ENCODE measurements at places on chromosomes 1 and 21.

DNA sequence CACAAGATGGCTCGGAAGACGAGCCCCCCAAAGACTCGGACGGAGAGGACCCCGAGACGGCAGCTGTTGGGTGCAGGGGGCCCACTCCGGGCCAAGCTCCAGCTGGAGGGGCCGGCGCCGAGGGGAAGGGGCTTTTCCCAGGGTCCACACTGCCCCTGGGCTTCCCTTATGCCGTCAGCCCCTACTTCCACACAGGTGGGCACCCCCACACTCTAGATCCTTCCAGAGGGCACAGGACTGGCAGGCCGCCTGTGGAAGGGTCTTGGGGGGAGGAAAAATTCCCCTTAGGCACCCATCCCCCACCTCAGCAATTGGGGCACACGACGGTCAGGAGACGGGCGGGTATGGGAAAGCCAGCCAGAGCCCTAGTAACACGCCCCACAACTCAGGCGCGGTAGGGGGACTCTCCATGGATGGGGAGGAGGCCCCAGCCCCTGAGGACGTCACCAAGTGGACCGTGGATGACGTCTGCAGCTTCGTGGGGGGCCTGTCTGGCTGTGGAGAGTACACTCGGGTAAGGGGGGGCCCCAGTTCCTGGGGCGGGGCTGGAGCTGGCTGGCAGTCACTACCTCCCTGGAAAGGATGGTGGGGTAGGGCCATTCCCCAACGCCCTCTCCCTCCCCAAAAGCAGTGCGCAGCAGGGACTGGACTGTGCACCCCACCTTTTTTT is 16.1 kb downstream of the NOC2L start:
- DNase-seq: no peak

DNA sequence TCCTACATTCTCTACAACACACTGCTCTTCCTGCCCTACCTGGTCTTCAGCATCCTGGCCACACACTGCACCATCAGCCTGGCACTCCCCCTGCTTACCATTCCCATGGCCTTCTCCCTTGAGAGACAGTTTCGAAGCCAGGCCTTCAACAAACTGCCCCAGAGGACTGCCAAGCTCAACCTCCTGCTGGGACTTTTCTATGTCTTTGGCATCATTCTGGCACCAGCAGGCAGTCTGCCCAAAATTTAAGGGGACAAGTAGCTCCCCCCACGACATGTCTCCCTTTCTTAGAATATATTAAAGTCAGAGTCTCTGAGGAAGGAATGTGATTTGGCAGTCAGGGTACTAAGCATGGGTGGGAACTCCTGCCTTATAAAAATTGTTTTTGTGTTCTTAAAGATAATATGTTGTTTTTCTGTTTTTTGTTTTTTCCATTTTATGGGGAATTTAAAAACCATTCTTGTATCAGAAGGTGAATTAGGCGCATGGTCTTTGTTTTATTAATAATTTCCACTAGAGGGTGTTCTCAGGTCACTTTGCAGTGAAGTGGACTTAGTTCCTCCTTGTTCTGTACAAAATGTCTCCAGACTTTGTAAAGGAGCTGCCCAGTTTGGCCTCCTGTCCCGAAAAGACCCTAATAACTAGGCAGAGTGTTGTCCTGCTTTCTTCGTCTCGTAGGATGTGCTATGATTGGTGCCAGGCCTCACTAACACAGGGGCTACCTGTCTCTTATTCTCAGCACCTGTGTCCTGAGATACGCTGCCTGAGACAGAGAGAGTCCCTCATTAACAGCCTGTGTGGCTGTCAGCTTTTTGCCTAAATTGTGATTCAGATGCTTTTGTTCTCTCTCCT is 13.1 kb downstream of the UBIAD1 start:
- DNase-seq: peak; percentile 29

DNA sequence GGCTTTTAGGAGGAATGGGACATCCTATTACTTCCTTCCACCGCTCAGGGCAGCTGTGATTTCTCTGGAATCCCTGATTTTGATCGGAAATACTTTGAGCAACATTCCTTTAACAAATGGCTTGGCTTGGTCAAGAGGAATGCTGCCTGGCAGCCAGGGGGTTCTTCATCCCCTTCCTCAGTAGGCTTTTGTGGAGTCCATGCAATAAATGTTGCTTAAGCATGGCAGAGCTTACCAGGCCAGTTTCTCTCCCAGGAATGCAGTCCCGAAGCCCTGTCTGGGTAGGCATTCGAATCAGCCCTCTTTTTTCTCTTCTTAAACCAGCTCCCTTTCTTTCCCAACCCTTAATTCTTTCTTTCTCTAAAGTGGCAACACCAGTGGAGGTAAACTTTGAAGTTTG is 177.1 kb upstream of the KIAA0040 start:
- no peak for DNase-seq

DNA sequence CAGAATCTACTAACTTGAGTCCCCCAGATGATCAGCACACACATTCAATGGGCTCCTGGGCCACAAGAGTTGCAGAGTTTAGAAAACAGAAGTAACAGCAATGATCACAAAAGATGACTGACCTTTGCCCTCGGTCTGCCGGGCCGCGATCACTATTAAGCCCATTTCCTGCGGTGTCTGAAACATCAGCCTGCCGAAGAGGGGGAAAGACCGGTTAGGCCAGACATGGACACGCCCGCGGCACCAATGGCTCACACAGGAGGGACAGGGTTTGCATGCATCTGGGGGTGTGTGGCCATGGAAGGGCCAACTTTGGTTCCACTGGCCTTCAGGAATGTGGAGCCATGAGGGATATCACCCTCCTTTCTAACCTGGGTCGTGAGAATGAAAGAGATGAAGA is 68.2 kb downstream of the SIM2 start:
- DNase-seq: no peak

GRCh38 chr21:25896501-25897056 is 161.8 kb downstream of the GABPA start:
- DNase-seq: no peak

DNA sequence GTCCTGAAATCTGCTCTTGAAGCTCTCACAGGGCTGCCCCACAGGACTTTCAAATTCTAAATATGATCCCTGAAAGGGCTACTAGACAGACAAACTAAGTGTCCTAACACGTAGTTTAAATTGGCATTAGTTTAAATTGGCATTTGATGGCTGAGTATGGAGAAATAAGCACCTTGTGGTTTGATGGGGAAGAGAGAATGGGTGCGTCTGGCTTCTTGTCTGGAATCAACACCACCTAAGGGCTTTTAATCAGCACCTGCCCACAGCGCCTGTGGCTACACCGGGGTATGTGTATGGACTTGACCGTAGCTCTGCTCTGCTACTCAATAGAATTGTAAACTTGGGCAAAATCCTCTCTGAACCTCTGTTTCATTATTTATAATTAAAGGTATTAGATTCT is 5.7 kb upstream of the LAMB3 start:
- no peak for DNase-seq

- no peak for DNase-seq
Measured at GRCh38 chr1:1232208-1232795, at the start of gene B3GALT6. TSS of gene B3GALT6 (plus strand) at chr1:1232237. CDS start at chr1:1232279, 42 bp downstream.

DNA sequence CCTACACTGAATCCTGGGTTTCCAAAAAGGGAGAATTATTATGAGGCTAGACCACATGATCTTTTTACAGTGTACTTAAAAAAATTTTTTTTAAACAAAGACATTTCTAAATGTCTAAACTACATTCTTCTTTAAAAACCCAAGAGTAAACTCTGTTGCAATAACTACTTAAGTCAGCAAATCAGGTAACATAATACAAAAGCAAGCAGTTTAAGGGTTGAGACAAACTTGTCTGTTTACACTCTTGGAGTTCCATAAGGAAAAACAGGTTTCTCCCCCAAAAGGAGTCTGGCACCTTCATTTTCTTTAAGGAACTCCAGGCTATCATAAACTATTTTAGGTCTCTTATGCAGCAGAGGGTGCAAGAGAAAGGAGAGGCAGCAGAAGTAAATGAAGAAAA is 12.5 kb upstream of the ANKRD45 start:
- no peak for DNase-seq

DNA sequence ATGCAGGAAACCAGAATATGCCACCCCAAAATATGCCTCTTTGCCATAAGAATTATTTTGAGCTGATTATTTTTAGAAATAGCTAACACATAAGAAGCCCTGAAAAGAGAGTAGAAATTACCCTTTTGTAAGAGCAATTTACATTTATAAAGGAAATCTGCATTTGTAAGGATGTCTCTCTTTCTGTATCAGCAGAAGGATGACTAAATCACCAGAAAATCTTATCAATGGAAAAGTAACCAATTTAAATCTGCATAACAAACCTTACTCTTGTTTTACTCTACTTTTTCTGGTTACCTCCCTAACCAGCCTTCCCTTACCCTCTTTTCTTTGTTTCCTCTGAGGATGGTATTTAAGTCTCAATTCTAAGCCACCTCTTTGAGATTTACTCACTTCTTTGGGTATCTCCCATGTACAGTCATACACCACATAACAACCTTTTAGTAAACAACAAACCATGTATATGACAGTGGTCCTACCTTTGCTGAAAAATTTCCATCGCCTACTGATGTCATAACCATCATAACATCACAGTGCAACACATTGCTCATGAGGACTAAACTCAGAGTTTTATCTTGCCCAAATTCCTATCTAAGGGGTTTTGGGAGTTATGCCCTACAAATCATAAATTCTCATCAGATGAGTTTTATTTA is 126.6 kb upstream of the PLPPR4 start:
- no peak for DNase-seq

DNA sequence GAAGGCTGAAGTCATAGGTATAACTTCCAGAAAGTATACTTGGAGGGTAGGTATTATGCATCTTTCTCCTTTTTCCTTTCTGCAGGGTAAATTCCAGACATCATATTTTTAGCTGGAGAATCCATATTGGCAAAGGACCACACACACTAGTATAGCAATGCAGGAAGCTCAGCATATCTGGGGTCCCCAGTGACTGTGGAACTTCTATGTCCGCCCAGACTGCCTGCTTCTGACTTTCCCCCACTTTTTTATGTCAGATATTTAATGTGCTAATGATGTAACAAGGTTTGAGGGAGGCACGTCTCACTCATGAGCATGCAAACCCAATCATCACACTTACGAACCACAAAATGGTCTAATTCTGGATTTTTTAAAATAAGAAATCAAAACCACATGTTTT is 90.4 kb downstream of the BACH1 start:
- no peak for DNase-seq

DNA sequence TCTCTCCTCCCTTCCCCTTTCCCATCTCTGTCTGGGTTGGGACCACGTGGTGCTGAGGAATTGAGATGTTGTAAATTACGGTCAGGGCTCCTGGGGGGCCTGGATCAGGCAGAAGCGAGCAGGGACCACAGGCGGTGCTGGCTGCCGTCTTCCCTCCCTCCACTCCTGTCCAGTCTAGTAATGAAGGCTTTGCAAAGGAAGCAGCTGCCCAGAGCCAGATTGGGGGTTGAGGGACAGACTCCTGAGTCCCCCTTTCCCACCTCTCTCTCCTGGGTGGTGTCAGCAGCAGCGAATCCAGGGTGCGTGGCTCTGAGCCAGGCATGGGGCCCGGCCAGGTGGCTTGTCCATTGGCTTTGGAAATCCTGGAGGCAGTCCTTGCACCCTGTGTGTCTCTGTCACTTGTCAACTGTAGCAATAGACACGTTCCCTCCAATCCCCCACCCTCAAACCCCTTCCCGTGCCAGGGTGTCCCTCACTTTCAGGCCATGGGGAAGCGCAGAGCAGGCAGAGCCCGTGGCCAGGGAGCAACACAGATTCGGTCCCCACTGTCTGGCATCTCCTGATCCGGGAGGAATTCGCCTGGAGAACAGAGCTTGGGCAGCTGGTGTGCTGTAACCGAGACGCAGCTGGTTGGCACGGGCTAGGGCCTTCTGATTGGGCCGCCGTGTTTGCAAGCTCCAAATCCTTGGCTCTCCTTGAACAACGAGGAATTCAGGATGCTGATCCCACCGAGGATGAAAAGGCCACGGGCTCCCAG is 64.8 kb upstream of the WNT4 start:
- peak; percentile 86 for DNase-seq

- DNase-seq: no peak
Measured at GRCh38 chr1:196152975-196153374, 455.3 kb downstream of the KCNT2 start.

Data from NCI-H1092 treated with DMSO at 0.1 percent for 48 hours (cell line).